ENCODE measurements at places on chromosomes 11 and 22.

DNA sequence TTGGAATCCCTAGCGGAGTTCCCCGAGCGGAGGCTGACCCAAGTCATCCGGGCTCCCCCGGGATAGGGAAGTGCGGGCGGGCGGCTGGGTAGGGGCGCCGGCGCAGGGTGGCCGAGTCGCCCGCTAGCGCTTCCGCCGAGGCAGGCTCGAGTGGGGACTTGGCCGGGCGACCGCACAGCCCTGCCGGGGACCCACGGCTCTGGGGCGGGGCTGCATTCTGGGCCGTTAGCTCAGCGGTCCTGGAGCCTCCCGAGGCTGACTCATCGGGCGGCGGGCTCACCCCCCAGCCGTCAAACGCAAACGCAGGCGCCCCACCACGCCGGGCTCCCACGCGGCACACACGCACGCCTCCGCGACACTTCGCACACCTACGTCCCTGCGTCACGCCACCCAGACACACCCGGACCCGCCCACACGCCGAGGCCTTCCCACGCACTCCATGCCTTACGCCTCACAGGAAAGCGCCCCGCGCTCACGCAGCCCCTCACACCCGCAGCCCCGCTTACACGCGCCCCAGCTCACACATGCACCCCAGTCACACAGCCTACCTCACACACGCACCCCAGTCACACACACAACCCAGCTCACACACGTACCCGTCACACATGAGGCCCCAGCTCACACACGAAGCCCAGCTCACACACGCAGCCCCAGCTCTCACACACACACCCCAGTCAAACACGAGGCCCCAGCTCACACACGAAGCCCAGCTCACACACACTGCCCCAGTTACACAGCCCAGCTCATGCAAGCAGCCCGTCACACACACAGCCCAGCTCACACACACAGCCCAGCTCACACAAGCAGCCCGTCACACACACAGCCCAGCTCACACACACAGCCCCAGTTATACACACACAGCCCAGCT is 1.2 kb downstream of the PHLDB1 start:
- H3K36me3 ChIP-seq = peaks cover 1% of the 10 kb centered on the region
- no peaks in the 10 kb centered on the region for H3K27me3 ChIP-seq
- H3K4me3 ChIP-seq = peak overlapping the region; percentile 68

DNA sequence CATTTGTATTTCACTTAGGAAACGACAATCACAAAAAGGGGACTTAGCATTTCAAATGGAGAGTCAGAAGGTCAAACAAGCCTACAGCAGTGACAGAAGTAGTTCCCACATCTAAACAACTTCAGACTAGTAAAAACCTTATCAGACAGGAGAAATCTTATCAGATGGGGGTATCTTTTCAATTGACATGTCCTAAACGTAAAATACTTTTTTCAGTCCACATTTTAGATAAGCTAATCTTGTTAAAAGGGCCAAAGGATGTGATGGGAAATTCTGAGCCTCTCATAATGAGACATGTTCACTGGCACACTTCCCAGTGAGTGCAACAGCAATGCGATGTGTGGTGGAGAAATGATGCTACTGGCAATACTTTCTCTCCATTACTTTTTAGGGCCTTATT is 2.4 kb downstream of the MAPK1 start:
- peaks cover 52% of the 10 kb centered on the region for H3K4me1 ChIP-seq
- no peak for DNase-seq
- no peaks in the 10 kb centered on the region for H3K27me3 ChIP-seq
- H3K27ac ChIP-seq = no peak overlapping the region

DNA sequence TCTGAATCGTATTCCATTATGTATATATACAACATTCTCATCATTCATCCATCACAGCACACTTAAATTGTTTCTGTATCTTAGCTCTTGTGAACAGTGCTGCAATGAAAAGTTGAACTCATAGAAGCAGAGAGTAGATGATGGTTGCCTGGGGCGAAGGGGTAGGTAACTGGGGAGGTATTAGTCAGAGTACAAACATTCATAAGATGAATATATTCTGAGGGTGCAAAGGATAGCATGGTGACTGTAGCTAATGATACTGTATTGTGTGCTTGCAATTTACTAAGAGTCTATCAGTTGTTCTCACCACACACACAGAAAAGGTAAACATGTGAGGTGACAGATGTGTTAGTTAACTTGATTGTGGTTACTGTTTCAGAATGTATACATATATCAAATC is 12.6 kb upstream of the RFPL2 start:
- no peak overlapping the region for H3K4me3 ChIP-seq
- H3K4me1 ChIP-seq = no peaks in the 10 kb centered on the region
- H3K36me3 ChIP-seq = no peaks in the 10 kb centered on the region
- no peaks in the 10 kb centered on the region for H3K27me3 ChIP-seq

GRCh38 chr11:116736763-116737162 is 36.0 kb downstream of the BUD13 start:
- H3K27me3 ChIP-seq = peaks cover 4% of the 10 kb centered on the region
- no peak overlapping the region for H3K27ac ChIP-seq
- no peaks in the 10 kb centered on the region for H3K4me1 ChIP-seq

- no peak overlapping the region for H3K27ac ChIP-seq
- no peak for DNase-seq
- no peak overlapping the region for H3K4me3 ChIP-seq
- no peaks in the 10 kb centered on the region for H3K27me3 ChIP-seq
- H3K4me1 ChIP-seq = peaks cover 6% of the 10 kb centered on the region
These were observed 27.5 kb downstream of the CHEK2 start for GRCh38 chr22:28714043-28714628.

- H3K4me3 ChIP-seq = no peak overlapping the region
- DNase-seq = no peak
- no peaks in the 10 kb centered on the region for H3K4me1 ChIP-seq
- no peak overlapping the region for H3K27ac ChIP-seq
- no peaks in the 10 kb centered on the region for H3K36me3 ChIP-seq
- no peaks in the 10 kb centered on the region for H3K27me3 ChIP-seq
These were observed 909.7 kb upstream of the TENM4 start for GRCh38 chr11:80350541-80350940.

- no peak overlapping the region for H3K27ac ChIP-seq
- H3K27me3 ChIP-seq = peaks cover 4% of the 10 kb centered on the region
- DNase-seq = peak; percentile 74
- no peaks in the 10 kb centered on the region for H3K36me3 ChIP-seq
These were observed 69.2 kb downstream of the CD82 start for GRCh38 chr11:44634401-44635281.

- H3K27me3 ChIP-seq = no peaks in the 10 kb centered on the region
- H3K4me3 ChIP-seq = no peak overlapping the region
- H3K36me3 ChIP-seq = no peaks in the 10 kb centered on the region
These were observed 255.9 kb downstream of the C11orf87 start for GRCh38 chr11:109677876-109678275.

- H3K27me3 ChIP-seq = no peaks in the 10 kb centered on the region
- H3K36me3 ChIP-seq = no peaks in the 10 kb centered on the region
- DNase-seq = no peak
- no peak overlapping the region for H3K27ac ChIP-seq
- no peak overlapping the region for H3K4me3 ChIP-seq
These were observed 26.0 kb downstream of the ZNRF3 start for GRCh38 chr22:28909375-28909774.

DNA sequence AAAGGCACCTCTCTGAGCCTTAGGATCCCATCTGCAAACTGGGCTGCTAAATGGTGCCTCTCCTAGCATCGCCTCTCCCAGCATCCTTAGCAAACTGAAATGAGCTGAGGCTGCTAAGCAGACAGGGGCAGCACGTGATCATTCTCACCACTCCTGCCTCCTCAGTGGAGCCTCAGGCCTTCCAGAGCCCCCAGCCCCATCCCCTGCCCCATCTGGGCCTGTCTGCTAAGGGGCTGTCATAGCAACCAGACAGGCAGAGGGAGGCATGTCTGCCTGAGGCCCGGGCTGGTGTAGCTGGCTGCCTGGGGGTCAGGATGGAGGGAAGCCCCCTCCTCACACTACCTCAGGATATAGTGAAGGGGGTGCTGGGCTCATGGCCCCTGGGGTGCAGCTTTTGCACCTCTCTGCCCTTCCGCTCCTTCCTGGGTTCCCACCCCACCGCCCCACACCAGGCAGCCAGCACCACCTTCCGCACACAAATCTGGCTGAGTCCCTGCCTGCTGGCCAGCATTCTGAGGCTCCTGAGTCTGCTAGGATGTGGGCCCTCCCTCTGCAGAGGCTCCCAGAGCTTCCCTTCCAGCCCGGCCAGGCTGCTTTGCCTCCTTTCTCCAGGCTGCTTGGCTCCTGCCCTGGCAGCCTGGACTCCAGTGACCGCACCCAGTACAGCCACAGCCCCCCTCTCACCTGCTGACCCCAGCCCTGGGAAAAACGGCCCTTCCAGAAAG is 47.5 kb upstream of the TTLL12 start:
- DNase-seq = no peak
- H3K36me3 ChIP-seq = no peaks in the 10 kb centered on the region
- H3K27me3 ChIP-seq = peaks cover 7% of the 10 kb centered on the region
- H3K4me3 ChIP-seq = no peak overlapping the region

- H3K36me3 ChIP-seq = no peaks in the 10 kb centered on the region
- peaks cover 5% of the 10 kb centered on the region for H3K4me1 ChIP-seq
- H3K27me3 ChIP-seq = peaks cover 29% of the 10 kb centered on the region
- no peak overlapping the region for H3K4me3 ChIP-seq
- DNase-seq = peak; percentile 52
These were observed 14.3 kb upstream of the TCF20 start for GRCh38 chr22:42284643-42285181.

DNA sequence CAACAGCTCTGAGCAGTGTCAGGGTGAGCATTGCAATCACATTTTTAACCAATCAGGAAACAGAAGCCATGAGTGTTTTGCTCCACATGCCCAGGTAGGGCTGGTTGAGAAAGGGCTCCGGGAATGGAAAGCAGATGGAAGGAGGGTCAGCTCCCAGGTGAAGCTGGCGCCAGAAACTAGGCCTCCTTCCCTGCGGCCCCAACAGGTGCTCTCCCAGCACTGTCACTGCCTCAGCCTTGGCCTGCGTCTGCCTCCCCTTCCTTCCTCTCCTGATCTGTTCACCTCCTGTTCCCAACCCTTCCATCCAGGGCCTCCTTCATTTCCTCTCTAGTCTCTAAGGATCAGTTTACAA is 4.6 kb upstream of the VSIG10L2 start:
- H3K4me1 ChIP-seq = no peaks in the 10 kb centered on the region
- H3K4me3 ChIP-seq = no peak overlapping the region
- peak; percentile 38 for DNase-seq

GRCh38 chr11:18731949-18732821 is 6.2 kb upstream of the IGSF22 start:
- no peak overlapping the region for H3K27ac ChIP-seq
- H3K4me1 ChIP-seq = no peaks in the 10 kb centered on the region
- H3K4me3 ChIP-seq = no peak overlapping the region
- no peaks in the 10 kb centered on the region for H3K36me3 ChIP-seq
- DNase-seq = no peak

GRCh38 chr11:76810151-76810853 is 27.1 kb downstream of the TSKU start:
- H3K27me3 ChIP-seq = no peaks in the 10 kb centered on the region
- peak overlapping the region; percentile 63 for H3K27ac ChIP-seq
- no peaks in the 10 kb centered on the region for H3K36me3 ChIP-seq
- no peak for DNase-seq
- peak overlapping the region; percentile 16 for H3K4me3 ChIP-seq

GRCh38 chr22:46641811-46642266 is 21.7 kb downstream of the GRAMD4 start:
- peaks cover 6% of the 10 kb centered on the region for H3K4me1 ChIP-seq
- no peak overlapping the region for H3K27ac ChIP-seq
- no peak for DNase-seq
- H3K27me3 ChIP-seq = no peaks in the 10 kb centered on the region
- no peaks in the 10 kb centered on the region for H3K36me3 ChIP-seq
- H3K4me3 ChIP-seq = no peak overlapping the region

DNA sequence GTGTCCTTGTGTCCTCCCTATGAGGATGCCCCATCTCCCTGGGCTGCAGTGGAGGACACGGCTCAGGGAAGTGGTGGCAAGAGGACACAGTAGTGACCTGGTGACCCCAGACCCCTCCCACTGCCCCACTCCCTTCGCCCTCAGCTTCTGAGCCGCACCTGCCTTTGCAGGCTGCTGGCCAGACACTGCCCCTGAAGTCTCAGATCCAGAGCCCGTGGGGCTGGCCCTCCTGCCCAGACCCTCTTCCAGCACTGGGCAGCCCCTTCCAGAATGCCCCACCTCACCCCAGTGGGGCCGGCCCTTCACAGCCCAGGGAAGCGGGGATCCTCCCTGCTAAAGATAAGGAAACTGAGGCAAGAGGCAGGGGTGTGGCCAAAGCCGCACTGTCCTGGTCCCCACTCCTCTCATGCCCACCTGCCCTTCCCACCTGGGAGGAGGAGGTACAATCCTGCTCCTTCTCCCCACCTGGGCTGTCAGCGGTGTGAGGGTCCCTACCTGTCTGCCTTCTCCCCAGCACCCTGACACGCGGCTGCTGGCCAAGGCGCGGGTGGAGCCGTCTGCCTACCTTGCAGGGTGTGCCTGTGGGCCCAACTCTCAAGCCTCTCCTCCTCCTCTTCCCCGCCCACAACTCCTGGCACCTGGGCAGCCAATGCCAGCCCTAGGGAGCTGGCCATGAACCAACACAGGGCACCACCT is 17.3 kb downstream of the TRPM5 start:
- no peaks in the 10 kb centered on the region for H3K4me1 ChIP-seq
- H3K4me3 ChIP-seq = no peak overlapping the region
- H3K27me3 ChIP-seq = no peaks in the 10 kb centered on the region
- DNase-seq = peak; percentile 78

- no peak for DNase-seq
- peaks cover 6% of the 10 kb centered on the region for H3K4me1 ChIP-seq
- H3K27ac ChIP-seq = no peak overlapping the region
These were observed 22.2 kb upstream of the RAG2 start for GRCh38 chr11:36620246-36620645.

DNA sequence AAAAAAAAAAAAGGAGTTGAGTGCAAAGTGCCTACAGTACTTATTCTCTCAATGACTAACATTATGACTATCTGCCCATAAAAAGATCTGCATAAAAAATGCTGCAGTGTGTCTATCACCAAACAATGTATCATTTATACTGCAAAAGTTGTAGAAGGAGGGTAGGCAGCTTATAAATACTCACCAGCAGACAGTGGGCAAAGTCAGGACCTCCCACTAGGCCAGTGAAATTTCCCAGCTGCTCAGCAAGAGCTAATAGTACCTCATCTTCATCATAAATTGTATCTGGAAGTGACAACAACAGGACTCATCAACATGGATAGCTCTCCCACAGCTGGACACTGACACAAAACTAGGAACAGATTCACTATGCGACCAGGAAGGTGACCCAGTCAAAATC is 1.6 kb downstream of the PPP2R1B start:
- no peak overlapping the region for H3K27ac ChIP-seq
- H3K27me3 ChIP-seq = no peaks in the 10 kb centered on the region
- peaks cover 47% of the 10 kb centered on the region for H3K36me3 ChIP-seq
- peaks cover 16% of the 10 kb centered on the region for H3K4me1 ChIP-seq
- H3K4me3 ChIP-seq = peak overlapping the region; percentile 93
- no peak for DNase-seq

All from upper lobe of right lung (tissue), 1 donor.